ENCODE measurements at places on chromosomes 5 and 9.

GRCh38 chr5:176792655-176793342 lies 17.6 kb upstream of the UNC5A start:
- no peak for DNase-seq

GRCh38 chr9:90420768-90421513 lies 221.7 kb downstream of the DIRAS2 start:
- DNase-seq = no peak

DNA sequence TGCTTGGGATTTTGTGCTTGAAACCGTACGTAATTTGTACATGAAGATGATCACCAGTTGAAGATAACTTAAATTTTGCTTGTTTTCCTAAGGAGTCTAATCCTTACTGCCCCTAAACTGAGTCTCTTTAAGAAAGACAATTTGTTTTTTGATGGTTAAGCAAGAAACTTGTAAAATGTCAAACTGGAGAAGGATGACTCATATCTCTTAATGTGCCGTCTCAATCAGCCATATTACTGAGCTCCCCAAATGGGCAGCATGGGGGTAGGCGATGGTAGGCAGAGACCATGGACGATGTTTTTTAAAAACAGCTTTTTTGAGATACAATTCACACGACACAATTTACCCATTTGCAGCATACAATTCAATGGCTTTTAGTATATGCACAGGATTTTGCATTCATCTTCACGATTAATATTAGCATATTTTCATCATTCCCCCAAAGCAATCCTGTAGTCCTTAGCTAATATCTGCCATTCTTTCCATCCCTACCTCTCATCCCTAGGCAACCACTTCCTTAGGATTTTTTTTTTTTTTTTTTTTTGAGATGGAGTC lies 14.3 kb downstream of the ARHGAP26 start:
- no peak for DNase-seq

DNA sequence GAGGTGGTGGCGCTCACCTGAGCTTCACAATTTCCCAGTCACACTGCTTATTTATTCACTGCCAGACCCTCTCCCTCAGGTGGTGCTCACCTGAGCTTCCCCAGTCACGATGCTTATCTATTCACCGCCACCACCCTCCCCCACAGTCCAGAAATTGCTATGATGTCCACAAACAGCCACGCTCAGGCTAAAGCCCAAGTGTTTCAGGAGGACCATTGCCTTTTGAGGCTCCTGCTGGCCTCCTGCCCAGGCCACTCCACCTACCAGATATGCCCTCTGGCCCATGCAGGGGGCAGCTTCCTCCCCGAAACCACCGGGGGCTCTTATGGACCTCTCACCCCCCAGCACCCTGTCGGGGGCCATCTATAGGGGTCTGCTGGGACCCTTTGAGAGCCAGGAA lies 4.6 kb downstream of the PDLIM7 start:
- DNase-seq = no peak

DNA sequence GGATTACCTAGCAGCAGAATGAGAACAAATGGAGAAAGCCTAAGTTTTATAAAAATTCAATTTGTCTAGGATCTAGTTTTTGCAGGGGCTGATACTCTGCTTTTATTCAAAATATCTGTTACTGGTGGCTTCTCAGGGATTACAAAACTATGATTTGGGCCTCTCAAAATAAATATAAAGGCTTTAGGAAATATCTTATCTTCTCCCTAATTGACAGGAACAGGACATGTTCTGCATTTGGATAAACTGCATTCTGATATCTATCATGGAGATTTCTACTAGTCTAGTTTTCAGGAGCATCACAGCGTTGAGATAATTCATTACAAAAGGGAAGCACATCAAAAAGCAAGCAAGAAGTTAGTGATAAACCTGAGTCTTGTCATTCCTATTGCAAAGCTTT lies 127.1 kb upstream of the ITGA1 start:
- no peak for DNase-seq

- DNase-seq = no peak
Measured at GRCh38 chr5:10352430-10353240, 860 bp upstream of the MARCHF6 start.

DNA sequence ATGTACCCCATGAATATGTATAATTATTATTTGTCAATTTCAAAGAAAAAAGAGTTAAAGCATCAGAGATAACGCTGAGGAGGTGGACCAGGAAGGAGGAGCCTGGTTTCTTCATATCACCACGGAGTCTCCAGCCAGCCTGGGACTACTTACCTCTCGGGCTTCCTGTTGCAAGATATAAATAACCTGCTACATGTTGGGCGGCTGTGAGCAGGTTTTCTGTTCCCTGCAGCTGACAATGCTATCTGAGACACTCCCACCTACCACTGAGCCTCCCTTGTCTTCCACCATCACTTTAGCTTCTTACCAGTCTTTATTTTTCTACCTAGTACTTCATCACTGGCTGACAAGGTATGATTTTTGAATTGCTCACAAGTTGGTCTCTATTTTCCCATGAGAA lies 102.7 kb upstream of the CPEB4 start:
- DNase-seq = no peak

GRCh38 chr9:133280392-133280791 lies 5.4 kb upstream of the ABO start:
- no peak for DNase-seq

DNA sequence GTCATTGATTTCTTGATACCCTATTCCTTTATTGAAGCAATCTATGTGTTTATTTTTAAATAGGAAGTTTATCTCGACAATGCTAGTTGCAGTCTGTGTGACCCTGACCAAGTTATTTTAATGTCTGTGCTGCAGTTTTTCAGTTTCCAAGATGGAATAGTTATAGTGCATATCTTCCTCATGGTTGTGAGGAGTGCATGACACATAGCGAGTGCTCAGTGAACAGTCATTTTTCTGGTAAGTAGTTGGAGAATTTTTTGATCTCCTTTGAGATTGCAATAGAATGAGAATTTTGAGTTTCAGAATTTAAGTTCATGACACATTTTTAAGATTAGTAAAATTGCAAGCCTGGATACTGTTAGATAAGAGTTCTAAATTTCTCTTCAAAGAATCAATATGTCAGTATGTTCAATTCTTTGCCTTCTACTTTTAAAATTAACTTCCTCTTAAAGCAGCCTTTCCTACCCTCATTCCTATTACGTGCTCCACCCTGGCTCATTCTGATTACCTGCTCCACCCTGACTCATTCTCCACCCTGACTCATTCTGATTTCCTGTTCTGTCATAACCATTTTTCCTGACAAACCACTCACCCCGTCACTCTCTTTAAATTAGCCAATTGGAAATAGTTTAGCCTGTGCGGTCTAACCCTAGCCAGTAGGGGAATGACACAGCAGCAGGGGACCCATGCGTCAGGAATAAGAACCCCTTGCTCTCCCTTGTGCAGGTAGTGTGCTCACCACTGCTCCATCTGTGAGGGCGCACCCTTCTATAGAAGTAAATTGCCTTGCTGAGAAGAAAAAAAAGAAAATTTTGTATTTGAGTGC lies 30.7 kb downstream of the SPIN1 start:
- no peak for DNase-seq

DNA sequence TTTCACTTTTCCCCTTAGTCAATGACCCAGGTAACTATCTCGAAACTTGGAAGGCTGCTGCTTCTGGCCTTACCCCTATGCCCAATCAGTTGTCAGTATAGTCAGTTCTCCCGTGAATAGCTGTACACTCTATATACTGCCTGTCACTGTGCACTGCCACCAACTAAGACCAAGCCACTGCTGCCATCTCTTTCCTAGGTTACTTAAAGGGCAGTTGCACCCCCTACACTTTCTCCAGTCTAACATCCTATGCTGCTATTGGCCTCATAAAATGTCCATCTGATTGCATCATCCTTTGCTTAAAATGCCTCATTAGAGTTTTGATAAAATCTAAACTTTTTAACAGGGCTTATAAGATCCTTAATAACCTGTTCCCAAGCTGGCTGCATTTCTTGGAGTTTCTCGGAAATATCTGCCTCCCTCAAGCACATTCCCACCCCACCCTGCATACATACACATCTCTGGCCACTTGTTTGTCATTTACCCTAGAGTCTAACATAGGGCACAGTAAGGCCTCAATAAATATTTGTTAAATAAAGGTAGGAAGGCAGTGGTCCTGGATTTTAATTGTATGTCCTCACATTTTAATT lies 32.8 kb upstream of the TNFAIP8 start:
- no peak for DNase-seq

- DNase-seq = no peak
Measured at GRCh38 chr9:88596376-88596775, 61.4 kb downstream of the NXNL2 start.

GRCh38 chr5:154740957-154741356 lies 14.2 kb upstream of the LARP1 start:
- DNase-seq = no peak

GRCh38 chr5:10507575-10508096 lies 56.2 kb upstream of the ANKRD33B start:
- no peak for DNase-seq

GRCh38 chr5:66727630-66728029 lies 131.4 kb downstream of the MAST4 start:
- no peak for DNase-seq

- DNase-seq = no peak
Measured at GRCh38 chr5:154830596-154830995, 19.8 kb downstream of the FAXDC2 start.

DNA sequence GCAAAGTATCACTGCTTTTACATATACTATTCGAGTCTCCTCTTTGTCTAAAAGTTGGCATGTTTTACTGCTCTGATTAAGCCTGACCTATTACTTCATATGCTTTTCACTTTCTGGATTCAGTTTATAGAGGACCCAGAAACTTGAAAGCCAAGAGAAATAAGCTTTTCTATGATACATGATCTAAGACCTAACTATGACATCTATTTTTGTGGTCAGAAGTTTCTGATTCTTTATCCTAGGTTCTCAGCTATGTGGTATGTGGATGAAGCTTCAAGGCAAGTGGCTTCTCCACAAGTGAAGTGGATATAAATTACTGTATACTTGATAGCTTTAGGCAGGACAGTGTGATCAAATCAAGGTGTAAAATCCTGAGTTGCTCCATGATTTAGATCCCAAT lies 6.3 kb downstream of the EDIL3 start:
- DNase-seq = no peak

DNA sequence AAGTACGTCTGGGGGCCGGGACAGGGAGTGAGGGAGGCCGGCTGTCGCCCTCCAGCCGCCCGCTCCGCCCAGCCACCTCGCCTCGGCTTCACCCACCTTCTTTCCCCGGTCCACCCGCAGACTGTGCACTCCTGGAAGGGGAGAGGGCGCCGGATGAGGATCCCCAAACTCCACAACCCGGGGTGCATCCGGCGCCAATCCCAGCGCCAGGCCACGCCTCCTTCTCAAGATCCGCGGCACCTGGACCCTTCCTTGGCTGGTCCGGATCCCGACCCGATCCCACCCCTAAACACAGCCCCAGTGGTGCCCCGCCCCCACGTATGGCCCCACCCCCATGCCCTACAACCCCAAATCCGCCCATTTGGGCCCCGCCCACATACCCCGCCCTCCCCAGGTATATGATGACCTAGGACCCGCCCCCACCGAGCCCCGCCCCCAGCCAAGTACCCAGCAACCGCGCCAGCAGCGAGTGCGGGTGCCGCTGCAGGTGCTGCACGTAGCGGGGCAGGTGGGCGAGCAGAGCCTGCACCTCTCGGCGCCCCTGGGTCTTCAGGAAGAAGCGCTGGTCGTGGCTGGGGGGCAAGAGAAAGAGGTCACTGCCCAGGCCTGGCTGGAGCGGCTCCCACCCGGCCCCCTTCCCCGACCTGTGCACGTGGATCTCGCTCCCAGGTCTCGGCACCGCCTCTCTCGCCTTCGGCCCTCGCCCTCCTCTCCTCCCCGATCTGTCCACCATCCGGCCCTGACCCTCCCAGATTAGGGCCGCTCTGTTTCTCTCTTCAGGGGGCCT lies 3.2 kb downstream of the PIP5KL1 start:
- no peak for DNase-seq

DNA sequence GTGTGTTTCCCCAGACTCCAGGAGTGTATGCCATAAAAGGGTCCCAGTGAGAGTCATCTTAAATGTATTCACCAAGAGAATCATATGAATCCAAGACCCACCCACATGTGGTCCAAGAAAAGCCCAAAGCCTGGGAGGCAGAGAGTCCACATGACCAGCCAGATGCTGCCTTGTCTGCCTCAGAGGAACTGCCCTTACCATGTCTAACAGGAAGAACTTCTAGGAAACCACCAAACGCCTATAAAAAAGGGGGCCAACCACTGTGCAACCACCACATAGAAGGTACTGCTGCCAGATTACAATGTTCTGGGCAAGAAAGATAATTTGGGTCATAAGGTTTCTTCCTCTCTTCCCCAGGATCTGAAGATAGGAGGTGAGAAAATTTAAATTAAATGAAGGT lies 129.8 kb upstream of the SLC24A2 start:
- no peak for DNase-seq

- no peak for DNase-seq
Measured at GRCh38 chr5:81140441-81140840, 92.7 kb upstream of the CKMT2 start.

Data from neuronal stem cell (in vitro differentiated cells).